Fibroblast of the aortic adventitia (primary cell): ENCODE measurements at places on chromosomes 1 and 21.
A peak's percentile ranks its signal among the peaks of the same experiment; 100 is the strongest.

- DNase-seq, result no peak
Observed at GRCh38 chr1:53044926-53045325, 17.1 kb upstream of the PODN start.

DNA sequence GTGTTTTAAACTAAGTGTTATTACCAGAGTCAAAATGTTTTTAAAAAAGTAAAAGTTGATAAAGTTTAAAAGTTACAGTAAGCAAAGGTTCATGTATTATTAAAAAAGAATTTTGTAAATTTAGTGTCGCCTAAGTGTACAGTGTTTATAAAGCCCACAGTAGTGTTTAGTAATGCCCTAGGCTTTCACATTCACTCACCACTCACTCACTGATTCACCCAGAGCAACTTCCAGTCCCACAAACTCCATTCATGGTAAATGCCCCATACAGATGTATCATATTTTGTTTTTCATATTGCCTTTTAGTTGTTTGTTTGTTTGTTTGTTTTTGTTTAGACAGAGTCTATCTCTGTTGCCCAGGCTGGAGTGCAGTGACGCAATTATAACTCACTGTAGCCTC is 353.8 kb upstream of the PTBP2 start:
- DNase-seq, result no peak

GRCh38 chr1:227131193-227131592 is 187.1 kb downstream of the CDC42BPA start:
- peak; percentile 68 for DNase-seq

- DNase-seq, result no peak
Observed at GRCh38 chr1:31041529-31041928, 24.0 kb downstream of the PUM1 start.

- DNase-seq, result no peak
Observed at GRCh38 chr21:45179568-45180245, 105.3 kb downstream of the ADARB1 start.

- DNase-seq, result no peak
Observed at GRCh38 chr1:113770031-113770430, 10.7 kb upstream of the PHTF1 start.

DNA sequence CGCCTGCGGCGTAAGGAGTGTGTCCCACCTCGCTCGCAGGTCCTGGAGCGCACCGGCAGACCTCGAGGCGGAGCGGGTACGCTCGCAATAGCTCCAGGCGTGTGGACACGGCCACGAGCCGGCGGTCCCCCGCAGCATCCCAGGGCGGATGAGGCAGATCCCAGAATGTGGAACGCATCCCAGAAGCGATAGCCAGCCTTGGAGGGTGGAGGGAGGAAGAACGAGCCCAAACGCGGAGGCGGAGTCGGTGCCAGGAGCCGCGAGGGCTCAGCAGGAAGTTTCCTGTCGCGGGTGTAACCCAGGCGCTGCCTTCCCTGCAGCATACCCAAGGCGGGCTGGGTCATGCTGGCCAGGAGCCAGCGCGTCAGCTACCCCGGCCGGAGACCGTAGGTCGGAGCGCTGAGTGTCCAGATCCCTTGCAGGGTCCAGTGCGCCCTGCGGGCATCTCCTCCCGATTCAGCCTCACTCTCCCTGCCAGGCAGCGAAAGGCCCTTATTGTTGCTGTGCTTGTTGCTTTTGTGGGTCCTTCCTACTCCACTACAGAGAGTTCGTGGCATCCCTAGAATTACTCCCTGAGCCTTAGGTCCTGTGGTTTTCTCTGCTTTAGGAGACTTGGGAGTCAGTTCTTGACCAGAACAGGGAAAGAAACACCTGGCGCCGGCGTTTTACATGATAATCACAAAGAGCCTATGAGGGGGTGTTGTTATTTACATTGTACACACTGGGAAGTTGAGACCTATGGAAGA is 27.7 kb downstream of the STYXL2 start:
- peak; percentile 6 for DNase-seq

DNA sequence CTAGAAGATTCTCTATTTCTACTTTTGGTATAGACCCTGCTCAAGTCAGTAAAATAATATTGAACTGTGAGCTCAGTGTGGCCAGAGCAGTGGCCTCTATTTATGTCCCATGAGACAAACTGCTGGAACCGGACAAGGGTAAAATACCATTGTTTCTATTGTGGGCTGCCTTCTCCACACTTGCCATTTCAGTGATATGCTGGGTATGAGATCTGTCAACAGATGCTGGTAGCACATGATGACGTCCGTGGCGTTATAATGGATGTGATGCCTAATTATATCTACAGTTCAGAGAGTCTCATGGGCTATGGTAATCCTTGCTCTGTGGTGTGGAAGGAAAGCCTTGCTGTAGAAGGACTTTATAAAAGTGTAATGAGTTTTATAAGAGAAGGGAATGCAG is 2.4 kb downstream of the ACTN2 start:
- no peak for DNase-seq

- no peak for DNase-seq
Observed at GRCh38 chr1:233463333-233463732, 135.8 kb downstream of the MAP3K21 start.

- DNase-seq, result no peak
Observed at GRCh38 chr1:6271554-6271953, 10.7 kb upstream of the GPR153 start.

- DNase-seq, result peak; percentile 12
Observed at GRCh38 chr1:221272940-221273339, 393.7 kb downstream of the HLX start.

GRCh38 chr1:200473698-200474371 is 64.0 kb upstream of the ZNF281 start:
- peak; percentile 57 for DNase-seq

DNA sequence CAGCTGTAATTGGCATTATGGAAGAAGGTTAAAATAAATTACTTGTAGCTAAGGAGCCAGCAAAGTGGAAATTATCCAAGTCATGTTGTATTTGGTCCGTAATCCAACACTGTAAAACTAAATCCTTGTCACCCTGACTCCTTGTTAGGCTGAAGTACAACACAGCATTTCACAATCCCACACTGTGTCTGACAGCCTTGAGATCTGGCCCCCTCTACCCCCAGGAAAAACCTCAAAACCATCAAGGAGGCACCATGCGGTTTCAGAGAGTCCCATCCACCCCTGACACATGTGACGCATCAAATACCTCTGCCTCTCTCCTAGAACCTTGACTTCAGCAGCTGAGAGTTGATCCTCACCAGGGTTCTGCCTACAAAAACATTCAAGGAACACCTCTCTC is 41.0 kb downstream of the LMX1A start:
- no peak for DNase-seq

DNA sequence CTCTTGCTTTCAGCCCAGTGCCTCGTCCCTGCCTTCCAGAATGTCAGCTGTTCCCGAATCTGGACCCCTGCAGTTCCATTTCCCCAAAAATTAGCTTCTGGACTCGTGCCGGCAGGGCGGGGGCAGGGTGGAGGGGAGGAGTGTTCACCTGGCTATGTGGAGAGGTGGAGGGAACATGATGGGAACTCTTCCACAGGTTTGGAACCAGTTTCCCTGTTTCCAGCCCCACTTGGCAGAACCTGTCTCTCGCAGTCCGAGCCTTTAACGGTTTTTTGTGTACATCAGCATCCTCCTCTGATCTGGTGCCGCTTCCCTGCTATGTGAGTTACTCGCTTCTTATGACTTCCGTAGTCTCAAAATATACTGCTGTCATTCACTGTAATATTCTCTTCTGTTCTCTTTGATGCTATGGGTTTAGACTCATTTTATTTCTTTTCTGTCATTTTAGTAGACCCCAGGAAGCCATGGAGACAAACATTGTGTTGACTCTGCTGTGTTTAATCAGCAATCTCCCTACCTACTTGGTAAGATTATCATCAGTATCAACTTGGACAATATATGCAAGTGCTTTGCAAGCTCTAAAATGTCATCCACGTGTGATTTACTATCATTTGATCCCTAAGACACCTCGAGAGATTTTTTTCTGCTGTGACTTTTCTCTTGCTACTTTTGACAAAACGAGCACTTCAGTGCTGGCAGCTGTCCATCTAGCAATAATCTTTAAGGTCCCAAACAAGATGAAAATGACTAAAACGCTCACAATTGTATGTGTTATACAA is 33.3 kb upstream of the HNRNPU start:
- DNase-seq, result no peak

DNA sequence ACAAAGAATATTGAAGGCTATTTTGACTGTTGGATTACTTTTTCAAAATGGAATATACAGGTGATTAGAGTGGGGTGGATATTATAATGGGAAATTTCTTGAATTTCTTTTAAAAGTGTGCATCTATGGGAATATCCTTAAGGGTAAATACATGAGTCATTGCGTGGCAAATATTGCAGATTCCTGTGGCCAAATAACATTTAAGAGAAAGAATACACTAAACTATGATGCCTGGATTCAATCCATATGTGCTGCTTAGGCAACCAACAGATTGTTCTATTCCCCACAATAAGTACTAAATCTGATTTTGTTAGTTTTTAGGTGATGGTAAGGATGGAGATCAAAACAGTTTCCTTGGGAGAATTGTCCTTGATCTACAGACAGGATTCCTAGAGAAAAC is 119.5 kb downstream of the HMCN1 start:
- DNase-seq, result peak; percentile 91

DNA sequence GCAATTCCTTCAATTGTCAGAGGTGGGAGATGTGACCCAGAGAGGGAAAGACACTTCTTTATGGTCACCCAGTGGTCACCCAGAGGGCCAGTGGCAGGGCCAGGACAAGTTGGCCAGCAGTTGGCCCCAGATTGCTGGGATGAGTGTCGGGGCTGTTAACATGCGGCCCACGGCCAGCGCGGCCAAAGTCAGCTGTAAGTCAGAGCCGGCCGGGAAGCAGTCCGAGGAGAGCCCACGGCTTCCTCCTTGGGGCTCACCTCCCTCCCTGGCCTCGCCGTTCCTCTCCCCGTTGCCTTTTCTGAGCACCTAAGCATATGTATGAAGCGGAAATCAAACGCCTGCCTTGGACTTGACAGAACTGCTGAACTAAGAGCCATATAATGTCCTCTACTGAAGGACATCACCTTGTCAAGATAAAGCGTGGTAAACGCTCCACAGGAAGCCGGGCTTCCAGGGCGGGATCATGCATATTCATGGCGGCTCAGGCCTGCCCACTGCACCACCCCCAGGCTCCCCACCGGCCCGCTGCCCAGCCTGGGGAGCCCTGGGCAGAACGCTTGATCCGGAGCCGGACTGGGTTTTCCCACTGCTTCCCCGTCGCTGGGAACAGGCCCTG is 245.4 kb upstream of the POU3F1 start:
- DNase-seq, result no peak

DNA sequence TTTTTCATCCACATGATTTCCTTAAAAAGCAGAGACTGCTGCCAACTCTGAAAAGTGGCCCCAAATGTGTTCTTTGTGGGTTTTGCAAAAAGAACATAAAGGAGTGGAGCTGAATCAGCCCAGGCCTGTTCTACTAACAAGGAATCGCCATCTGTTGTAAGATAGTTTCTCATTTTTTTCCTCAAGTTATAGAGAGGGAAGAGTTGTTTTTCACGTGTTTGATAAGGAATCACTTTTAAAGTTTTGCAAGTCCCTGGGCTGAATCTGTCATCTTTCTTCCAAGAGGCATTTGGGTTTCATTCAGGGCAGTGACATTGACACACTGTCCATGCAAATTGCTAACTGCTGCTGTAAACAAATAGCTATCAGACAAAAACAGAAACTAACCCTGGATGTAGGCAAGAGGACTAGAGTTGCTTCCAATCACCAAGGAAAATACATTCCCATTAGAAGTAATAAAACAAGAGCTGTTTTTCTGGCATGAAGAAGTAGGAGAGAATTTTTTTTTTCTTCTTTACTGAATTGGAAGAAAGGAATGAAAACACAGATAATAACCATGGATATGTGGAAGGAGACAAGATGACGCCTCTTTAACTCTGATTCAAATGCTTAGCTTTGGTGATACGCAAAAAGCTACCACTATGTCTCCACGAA is 58.8 kb upstream of the TBX15 start:
- DNase-seq, result peak; percentile 86

DNA sequence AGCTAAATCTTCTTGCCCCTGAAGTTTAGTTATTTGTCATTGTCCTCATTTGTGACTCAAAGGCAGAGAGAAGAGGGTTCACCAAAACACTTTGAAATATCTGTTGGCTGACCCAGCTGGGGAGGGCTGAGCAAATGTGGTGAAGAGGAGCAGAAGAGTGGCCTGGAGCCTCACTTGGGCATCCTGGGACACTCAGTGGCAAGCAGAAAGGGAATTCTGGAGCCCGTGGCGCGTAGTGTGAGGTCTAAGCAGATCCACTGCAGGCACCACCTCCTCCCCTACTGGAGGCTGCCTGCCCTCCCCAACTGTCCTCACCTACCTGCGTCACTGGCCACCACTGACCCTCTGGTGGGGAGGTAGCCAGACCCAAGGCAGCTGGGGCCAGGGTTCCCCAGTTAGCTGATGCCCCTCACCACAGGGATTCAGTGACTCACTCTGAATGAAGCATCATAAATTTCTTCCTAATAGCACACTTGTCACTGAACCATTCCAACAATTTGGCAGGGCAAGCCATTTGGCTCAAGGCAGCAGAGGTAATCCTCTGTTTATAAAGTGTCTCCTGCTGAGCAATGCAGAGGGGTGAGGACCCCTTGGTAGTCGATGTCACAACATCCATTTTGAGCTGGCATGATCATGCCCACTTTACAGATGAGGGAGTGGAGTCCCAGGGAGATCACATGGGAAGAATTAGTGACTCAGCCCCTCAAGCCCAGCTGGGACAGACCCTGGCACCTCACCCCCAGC is 80.3 kb downstream of the NENF start:
- DNase-seq, result peak; percentile 27

- DNase-seq, result no peak
Observed at GRCh38 chr1:20398744-20399143, 87.3 kb downstream of the CAMK2N1 start.

GRCh38 chr1:204398197-204399125 is 13.2 kb downstream of the PPP1R15B start:
- DNase-seq, result peak; percentile 60

DNA sequence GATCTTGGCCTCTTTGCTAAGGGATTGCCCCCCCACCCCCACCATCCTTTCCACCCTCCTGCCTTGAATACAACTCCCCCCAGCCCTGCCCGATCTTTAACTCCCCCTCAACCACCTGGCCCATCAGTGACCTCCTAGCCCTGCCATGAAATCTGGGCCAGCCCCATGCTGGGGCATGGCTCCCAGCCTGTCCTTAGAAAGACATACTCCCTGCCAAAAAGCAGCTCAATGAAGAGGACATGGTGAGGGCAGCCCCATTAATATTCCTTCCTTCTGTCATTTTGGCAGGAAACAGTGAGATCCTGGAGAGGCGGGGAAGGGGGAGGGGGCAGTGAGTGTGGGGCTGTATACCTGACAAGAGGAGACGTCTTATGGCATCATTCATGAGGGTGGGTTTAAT is 66.8 kb upstream of the DISP3 start:
- DNase-seq, result no peak

GRCh38 chr1:45913731-45914501 is 110.5 kb downstream of the MAST2 start:
- DNase-seq, result peak; percentile 22

- DNase-seq, result no peak
Observed at GRCh38 chr1:192003295-192004077, 154.8 kb upstream of the RGS18 start.

GRCh38 chr1:170531758-170532657 is at the start of gene GORAB:
TSS of gene GORAB (plus strand) at chr1:170532166. CDS start at chr1:170532224, 58 bp downstream.
- peak; percentile 97 for DNase-seq
